ENCODE measurements at places on chromosomes 6 and 20.
A peak's percentile ranks its signal among the peaks of the same experiment; 100 is the strongest.

GRCh38 chr6:37799263-37799644 lies 20.3 kb upstream of the ZFAND3 start:
- no peak for DNase-seq

- DNase-seq = no peak
These were observed 6.1 kb downstream of the MANBAL start for GRCh38 chr20:37295595-37295994.

DNA sequence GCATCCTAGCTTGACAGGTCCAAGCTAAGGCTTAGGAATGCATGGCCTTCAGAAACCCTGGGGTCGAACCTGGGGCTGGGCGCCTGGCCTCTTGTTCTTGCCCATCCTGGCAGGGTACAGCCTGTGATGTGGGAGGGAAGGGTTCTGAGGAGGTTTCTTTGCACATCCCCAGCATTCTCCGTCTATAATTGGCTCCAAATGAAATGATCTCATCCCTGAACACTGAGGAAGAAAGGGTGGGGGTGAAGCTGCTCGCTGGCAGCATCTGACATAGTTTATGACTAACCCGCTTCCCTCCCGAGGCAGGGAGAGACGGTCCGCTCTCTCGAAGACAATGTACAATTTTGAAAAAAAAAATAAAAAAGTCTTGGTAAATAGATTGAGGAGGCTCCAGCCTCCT lies 67.1 kb upstream of the ZNFX1 start:
- DNase-seq = peak; percentile 75

DNA sequence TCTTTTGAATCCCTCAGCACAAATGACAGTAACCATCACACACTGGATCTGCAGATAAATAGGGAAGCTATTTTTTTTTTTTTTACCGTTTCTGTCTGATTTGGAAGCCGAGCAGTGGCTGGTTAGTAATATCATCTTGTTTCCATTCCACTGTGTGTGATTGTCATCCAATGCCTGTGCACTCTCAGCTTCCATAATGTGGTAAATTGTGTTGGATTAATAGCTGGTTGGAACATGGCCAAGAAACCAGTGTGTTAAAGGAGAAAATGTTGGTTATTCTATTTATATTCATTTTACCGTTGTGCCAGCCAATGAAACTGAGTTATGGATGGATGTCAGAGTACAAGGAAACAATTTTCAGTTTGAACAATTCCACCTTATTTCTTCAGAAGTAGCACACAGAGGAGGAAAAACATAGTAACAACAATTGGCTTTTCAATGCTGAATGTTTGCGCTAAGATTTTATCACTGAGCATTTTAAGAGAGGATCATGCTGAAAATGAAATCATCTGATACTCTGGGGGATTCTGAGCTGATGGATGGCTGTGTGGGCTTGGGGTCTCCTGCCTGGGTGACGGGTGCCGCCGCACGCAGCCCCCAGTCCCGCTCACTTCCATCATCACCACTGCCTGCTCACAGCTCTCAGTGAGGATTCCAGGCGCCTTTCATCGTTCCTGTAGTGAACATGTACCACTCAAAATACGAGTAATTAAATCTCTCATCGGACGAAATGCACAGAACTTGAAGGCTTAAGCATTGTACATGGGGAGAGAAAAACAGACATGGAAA lies 40.7 kb upstream of the EXOC2 start:
- DNase-seq = no peak

- no peak for DNase-seq
These were observed 256 bp downstream of the CDK19 start for GRCh38 chr6:110815015-110815410.

- DNase-seq = no peak
These were observed 54.0 kb upstream of the REV3L start for GRCh38 chr6:111536910-111537527.

DNA sequence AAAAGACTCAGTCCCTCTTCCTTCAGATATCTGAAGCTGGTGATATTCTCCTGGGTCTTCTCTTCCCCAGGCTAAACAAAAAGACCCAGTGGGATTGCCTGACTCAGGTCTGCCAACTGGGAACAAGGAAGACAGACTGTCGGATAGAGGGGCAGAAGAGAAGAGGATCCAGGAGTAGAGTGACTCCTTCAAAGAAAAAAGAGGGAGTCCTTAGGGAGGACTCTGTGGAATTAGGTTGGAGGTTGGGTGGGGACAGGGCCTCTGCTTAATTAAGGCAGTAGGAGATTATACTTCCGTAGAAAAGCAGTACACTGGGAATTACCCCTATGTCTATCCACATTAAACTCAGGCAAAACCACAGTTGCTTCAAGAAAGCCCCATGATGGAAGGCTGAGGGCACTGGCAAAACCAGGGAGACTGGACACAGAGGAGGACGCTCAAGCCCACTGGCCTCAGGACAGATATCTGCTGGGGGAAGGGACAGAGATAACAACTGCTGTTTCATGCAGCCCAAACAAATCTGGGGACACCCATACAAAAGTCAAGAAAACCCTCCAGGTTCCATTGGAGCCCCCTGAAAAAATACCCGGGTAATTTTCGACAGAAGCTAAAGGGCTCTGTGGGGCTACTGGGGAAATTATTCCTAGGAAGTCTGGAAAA lies 5.7 kb downstream of the BCL2L1 start:
- DNase-seq = no peak

GRCh38 chr6:24323632-24324337 lies 34.1 kb downstream of the DCDC2 start:
- DNase-seq = no peak

- no peak for DNase-seq
These were observed 232.5 kb downstream of the PKHD1 start for GRCh38 chr6:51854876-51855275.

GRCh38 chr6:76790045-76790796 lies 673.1 kb downstream of the HTR1B start:
- DNase-seq = no peak

DNA sequence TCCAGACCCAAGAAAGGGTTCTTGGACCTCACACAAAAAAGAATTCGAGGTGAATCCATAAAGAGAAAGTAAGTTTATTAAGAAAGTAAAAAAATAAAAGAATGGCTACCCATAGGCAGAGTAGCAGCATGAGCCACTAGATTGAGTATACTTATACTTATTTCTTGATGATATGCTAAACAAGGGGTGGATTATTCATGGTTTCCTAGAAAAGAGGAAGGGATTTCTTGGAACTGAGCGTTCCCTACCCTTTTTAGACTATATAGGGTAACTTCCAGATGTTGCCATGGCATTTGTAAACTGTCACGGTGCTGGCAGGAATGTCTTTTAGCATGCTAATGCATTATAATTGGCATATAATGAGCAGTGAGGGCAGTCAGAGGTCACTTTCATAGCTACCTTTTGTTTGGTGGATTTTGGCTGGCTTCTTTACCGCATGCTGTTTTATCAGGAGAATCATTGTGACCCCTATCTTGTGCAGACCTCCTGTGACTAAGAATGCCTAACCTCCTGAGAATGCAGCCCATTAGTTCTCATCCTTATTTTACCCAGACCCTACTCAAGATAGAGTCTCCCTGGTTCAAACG lies 44.3 kb downstream of the TENT5A start:
- no peak for DNase-seq

DNA sequence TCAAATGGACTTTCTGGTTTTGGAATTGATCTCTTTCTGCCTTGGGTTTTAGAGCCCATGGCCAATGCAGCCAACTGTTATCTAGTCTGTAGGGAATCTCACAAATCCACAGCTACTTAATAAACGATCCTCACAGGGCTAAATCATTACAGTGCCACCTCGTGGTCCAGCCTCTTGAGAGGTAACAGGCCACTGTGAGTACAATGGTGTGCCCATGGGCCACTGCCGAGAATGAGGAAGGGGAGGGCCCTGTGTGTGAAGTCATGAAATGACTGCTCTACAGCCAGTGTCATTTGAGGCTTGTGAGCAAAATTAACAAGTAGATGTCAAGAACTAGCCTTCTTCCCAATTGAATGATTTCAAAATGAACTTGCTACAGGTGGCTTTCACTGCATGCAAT lies 54.3 kb upstream of the GMPR start:
- no peak for DNase-seq

DNA sequence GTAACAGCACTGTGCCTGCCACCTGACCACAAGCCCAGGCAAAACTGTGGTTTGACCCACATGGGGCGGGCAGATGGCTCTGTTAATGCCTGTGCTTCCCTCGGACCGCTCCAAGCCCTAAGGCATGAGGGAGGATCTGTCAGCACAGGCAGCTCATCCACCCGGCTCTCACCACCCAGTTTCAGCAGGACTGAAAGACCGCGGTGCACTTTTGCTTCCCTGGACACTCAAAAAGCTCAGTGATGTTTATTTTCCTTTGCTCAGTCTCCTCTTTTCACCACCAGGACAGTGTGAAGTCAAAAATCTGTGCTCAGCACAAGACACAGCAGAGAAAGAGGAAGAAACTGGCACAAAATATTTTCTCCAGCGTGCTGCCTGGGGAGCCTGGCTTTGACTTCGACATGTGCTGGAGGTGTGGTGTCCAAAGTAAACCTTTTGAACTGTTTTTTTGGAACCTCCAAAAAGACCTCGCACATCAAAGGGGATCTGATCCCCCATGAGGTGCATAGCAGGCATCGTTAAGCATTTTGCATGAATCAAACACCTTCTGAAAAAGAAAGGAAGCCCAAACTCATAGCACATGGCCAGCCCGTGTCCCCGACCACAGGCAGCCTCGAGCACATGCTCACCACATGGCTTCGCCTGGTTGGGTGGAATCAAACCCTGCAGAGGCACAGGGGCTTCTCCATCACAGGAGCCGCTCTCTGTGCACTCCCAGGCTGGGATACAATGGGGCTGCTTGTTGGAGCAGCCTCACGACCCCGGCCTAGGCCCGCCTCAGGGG lies 441.7 kb upstream of the JARID2 start:
- no peak for DNase-seq

DNA sequence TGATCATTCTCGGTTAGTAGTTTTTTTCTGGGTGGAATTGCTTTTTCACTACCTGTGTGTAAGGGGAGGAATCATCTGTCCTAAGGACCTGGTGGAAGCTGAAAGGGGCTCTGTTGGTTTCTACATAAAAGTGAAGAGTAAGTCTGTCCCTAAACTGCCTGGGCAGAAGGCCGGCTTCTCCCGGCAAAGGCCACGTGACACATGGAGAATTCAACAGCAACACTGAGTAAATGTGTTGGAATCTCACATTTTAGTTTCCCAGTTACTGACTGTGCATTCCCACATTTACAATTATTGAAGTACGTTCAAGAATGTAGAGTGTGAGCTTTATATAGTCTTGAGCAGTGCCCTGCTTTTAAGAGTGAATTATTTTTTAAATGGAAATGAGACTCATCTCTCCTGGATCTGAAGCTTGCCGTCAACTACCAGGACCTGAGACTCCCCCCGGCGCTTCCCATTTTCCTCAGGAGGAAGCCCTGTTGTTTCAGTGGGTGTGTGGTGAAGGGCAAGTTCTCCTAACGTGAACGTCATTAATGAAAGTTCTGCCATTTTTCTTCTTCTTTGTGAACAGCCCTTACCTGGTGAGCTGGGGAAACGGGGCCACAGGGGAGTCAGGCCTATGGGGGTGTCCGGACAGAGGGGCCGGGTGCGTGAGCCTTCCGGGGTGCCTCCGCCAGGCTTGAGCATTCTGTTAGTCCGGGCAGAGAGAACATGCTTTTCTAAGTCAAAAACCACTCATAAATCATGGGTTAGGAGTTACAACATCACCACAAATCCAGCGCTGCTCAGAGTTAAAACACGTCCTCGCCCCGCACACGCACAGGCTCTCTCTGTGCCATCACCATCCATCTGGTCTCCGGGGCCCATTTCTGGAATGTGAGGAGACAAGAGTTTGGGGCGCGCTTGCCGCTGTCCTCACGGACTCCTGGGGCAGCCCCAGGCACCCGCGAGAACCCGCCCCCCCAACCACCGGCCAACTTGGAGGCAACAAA lies 56.6 kb upstream of the SMOC2 start:
- DNase-seq = no peak

- DNase-seq = no peak
These were observed 134.4 kb upstream of the CST7 start for GRCh38 chr20:24814556-24815195.

- DNase-seq = no peak
These were observed 20.9 kb downstream of the EDN1 start for GRCh38 chr6:12311106-12311505.

DNA sequence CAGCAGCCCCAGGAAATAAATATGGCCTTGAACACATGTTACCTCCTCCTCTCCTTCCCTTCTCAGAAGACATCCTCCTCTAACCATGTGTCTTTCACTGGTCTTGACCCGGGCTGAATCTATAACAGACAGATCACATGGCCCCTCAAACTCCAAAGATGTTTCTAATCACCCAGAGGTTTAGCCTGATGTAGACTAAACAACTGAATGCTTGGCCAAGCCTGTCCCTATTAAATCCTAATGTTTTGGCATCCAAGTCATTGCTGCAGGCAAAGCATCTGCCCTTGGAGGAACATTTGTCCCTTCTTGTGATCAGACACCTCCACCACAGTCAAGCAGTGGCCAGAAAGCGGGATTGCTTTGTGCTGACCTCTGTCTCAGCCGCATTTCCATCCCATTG lies 65.5 kb downstream of the ANKRD60 start:
- no peak for DNase-seq

DNA sequence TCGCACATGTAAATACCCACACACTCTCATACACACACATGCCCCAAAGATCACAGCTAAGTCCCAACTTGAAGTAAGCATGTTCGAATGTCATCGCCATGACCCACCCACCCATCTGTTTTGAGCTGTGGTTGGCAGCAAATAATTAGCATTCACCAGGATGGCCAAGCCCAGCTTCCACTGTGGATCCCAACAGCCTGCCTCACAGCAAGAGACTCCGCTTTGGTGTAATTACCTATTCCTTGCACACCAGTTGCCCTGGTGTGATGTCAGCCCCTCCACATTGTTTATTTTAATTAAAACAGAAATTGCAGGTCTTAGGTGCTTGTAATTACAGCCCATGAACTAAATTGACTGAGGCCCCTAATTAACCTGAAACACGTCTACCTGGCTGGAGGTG lies 81.1 kb downstream of the MAFB start:
- no peak for DNase-seq

DNA sequence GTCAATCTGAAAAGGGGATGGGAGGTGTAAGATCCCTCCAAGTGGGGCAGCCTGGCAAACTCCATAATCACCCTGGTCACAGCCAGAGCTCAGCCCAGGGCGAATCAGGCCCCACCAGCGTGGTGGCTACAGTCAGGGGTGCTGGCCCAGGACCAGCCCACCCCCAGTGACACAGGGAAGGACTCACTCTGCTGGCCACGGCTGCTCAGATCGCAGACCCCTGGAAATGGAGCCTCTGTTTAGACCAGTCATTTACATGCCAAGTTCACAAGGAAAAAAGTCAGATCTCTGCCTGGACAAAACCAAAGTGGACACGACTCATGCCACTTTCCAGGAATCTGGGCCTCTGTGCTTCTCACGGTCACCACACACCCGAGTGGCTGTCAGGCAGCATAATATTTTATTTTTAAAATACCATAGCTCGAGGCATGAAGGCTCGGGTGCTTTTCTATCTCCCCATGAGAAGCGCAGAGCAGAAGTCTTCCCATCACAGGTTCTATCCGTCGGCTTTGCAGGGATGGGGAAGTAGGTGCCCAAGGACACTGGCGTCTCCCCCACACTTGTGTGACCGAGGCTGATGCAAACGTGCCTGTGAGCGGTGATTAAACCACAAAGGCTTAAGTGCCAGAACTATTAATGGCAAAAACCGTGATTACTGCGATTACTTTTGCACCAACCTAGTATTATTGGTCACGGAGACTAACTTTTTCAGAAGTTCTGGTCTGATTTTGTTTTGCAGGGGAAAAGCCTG lies 13.0 kb downstream of the PXDC1 start:
- peak; percentile 60 for DNase-seq
